Activated T-cell treated with anti-CD3 and anti-CD28 coated beads, Interleukin-2, amount 50 U/mL, for 72 hours (primary cell): ENCODE measurements at places on chromosomes 11 and 22.

DNA sequence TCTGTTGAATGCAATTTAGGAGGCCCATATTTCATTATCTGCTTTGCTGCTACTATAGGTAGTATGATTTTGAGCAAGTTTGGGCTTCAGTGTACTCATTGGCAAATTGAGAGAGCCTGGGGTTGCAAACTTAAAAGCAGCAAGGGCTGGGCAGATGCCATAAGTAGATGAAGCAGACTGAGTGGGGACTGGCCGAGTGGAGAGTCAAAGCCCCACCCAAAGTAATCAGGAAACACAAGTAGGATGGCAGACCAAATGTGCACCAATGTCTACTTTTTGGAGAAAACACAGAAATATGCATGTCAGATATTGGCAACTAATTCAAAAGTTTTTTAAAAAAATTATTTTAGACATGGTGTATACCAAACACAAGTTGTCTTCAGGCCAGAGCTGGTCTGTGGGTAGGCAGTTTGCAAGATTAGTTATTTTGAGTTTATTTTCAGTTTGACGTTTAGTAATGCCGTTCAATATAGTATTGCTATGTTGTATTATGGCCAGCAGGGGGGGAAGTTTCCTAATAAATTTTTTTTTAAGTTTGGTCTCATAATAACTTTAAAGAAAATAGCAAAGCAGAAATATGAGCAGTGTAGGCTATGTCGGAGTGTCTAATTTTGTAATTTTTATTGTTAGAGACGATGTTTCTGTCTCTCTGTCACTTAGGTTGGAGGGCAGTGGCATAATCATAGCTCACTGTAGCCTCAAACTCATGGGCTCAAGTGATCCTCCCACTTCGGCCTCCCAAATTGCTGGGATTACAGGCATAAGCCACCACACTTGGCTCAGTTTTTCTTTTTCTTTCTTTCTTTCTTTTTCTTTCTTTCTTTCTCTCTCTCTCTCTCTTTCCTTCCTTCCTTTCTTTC, 105.1 kb downstream of the HIPK3 start:
- H3K36me3 ChIP-seq: no peaks in the 10 kb centered on the region
- peaks cover 32% of the 10 kb centered on the region for H3K27me3 ChIP-seq
- H3K4me1 ChIP-seq: no peaks in the 10 kb centered on the region
- H3K4me3 ChIP-seq: no peak overlapping the region
- no peak overlapping the region for H3K27ac ChIP-seq

DNA sequence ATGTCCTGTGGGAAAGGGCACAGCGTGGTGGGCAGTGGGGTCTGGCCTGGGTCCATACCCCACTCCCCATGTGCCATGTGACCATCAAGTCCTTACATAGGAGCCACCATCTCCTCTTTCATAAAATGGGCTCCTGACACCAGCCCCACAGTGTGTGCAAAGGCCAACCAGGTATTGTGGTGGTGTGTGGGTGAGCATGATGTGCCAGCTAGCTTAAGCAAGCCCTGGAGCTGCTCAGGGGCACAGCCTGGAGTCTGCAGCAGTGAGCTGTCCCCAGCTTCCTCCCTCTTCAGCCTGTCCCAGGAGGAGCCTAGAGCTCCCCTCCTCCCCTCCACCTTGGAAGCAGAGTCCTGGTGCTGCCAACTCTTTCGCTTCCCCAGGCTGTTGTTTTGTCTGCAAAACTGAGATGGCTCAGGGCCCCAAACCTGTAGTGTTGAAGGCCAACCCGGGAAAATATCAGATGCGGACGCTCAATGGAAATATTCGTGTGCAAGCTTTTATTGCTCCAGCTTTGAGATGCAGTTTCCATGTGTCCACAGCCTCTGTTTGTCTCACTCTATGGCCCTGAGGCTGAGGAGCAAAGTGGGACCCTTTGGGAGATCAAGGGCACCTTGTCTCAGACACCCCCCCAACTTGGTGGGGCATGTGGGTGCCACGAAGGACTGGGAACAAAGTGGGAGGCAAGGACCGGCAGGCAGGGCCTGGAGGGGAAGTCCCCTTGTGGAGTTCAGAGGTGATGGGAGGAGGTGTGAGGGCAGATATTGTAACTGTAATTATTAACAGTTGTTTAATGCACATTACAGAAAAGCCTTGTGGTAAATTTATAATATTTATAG, 92.6 kb downstream of the CTTN start:
- no peak for DNase-seq
- H3K27ac ChIP-seq: no peak overlapping the region
- no peaks in the 10 kb centered on the region for H3K36me3 ChIP-seq
- H3K4me1 ChIP-seq: no peaks in the 10 kb centered on the region
- no peaks in the 10 kb centered on the region for H3K27me3 ChIP-seq

DNA sequence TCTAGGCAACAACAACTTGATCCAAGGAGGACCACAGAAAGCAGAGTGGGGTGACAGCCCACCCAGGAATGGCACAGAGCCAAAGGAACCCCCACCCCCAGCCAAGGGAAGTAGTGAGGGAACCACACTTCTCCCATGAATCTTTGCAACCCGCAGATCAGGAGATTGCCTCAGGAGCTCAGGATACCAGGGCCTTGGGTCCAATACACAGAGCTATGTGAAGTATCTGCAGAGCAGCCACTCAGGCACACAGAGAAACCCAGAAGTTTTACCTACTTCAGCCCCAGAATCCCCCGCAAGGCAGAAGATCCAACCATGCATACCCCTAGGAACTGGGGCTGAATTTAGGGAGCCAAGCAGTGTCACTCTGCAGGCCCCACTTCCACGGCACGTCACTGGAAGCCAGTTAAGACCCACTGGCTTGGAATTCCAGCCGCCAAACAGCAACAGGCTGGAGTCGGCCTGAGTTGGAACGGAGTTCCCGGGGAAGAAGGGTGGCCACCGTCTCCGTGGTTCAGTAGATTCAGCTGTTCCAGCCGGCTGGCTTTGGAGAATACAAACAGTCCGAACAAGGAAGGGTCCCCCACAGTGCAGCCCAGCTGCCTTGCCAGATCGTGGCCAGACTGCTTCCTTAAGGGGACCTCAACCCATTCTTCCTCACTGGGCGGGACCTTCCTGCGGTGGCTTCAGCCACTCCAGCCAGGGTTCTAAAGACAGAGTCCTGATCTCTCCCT, 174.1 kb downstream of the TTC28 start:
- H3K27me3 ChIP-seq: peaks cover 14% of the 10 kb centered on the region
- no peak for DNase-seq
- no peaks in the 10 kb centered on the region for H3K4me1 ChIP-seq
- no peak overlapping the region for H3K27ac ChIP-seq

GRCh38 chr11:16604794-16605388, 133.6 kb upstream of the C11orf58 start:
- peaks cover 5% of the 10 kb centered on the region for H3K36me3 ChIP-seq
- H3K4me3 ChIP-seq: peak overlapping the region; percentile 82
- H3K4me1 ChIP-seq: peaks cover 18% of the 10 kb centered on the region
- peak; percentile 17 for DNase-seq
- peak overlapping the region; percentile 24 for H3K27ac ChIP-seq

DNA sequence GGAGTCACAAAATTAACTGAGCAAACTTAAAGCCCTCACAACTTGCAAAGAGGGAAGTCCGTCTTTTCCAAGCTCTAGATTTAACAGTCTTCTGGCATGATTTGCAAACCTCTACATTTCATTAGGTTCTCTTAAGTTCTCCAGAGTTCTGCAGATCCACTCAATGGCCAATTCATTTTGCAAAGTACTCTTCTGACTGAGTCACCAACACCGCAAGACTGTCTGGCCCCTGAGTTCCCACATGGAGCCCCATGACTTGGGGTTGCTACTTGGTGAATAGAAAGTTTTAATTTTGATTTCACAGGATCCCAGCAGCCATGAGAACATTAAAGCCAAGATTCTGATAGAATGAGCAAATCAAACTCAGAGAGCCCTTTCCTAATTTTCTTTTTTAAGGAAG, 134.5 kb downstream of the PLEKHA7 start:
- H3K27ac ChIP-seq: no peak overlapping the region
- DNase-seq: no peak
- H3K4me3 ChIP-seq: no peak overlapping the region
- no peaks in the 10 kb centered on the region for H3K36me3 ChIP-seq
- H3K27me3 ChIP-seq: peaks cover 8% of the 10 kb centered on the region
- peaks cover 9% of the 10 kb centered on the region for H3K4me1 ChIP-seq

- no peaks in the 10 kb centered on the region for H3K36me3 ChIP-seq
- no peaks in the 10 kb centered on the region for H3K4me1 ChIP-seq
- no peak overlapping the region for H3K27ac ChIP-seq
Measured at GRCh38 chr11:34680918-34681586, 60.2 kb downstream of the EHF start.

DNA sequence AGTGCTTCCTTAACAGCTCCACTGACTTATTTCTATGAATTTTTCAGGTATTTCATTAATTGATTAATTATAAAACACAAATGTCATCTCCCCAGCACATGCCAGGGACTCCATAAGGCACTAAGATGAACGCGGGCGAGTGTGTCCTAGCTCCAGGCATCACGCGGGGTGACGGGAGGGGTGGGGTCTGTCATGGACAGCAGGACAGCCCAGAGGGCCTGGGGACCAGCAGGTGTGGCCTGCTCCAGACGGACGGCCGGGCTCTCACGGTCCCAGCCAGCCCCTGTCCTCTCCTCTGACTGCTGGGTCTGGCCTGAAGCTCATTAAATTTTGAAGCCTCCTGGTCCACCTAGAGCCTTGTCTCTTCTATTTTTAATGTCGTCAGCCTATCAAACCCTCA, 531.1 kb downstream of the BRD1 start:
- DNase-seq: no peak
- no peaks in the 10 kb centered on the region for H3K4me1 ChIP-seq
- peaks cover 3% of the 10 kb centered on the region for H3K36me3 ChIP-seq
- H3K27ac ChIP-seq: no peak overlapping the region
- H3K27me3 ChIP-seq: no peaks in the 10 kb centered on the region

DNA sequence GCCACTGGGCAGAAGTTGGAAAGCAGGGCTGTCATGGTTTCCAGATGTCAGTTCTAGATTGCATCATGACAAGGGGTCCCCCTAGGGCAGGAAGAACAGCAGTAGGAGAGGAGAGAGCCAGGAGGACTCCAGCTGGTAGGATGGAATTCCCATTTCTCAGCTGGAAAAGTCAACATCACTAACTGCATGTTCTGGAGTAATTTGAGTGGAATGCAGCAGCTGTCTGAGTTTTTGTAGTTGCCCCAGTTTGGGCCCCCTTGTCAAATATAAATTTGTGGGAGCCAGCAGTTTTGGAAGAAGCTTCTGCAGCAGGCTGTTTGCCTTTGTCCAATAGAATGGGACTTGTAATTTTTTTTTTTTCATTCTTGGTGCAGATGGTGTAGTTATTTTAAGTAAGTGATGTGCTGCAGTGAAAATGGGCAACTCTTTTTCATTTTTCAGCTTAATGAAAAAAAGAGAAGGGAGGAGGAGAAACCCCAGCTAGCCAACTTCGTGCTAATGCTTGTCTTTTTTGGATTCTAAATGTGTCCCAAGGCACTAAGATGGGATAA, 86.9 kb downstream of the LDLRAD3 start:
- H3K27me3 ChIP-seq: peaks cover 10% of the 10 kb centered on the region
- no peaks in the 10 kb centered on the region for H3K36me3 ChIP-seq
- no peak overlapping the region for H3K4me3 ChIP-seq
- no peak for DNase-seq
- H3K4me1 ChIP-seq: no peaks in the 10 kb centered on the region

- H3K27ac ChIP-seq: no peak overlapping the region
- DNase-seq: peak; percentile 67
- H3K4me3 ChIP-seq: no peak overlapping the region
- H3K4me1 ChIP-seq: peaks cover 37% of the 10 kb centered on the region
Measured at GRCh38 chr11:75673977-75674582, 5.2 kb upstream of the MAP6 start.

- H3K4me3 ChIP-seq: no peak overlapping the region
- no peaks in the 10 kb centered on the region for H3K27me3 ChIP-seq
- no peak for DNase-seq
- H3K4me1 ChIP-seq: no peaks in the 10 kb centered on the region
Measured at GRCh38 chr22:41899110-41899509, 15.8 kb downstream of the SHISA8 start.

DNA sequence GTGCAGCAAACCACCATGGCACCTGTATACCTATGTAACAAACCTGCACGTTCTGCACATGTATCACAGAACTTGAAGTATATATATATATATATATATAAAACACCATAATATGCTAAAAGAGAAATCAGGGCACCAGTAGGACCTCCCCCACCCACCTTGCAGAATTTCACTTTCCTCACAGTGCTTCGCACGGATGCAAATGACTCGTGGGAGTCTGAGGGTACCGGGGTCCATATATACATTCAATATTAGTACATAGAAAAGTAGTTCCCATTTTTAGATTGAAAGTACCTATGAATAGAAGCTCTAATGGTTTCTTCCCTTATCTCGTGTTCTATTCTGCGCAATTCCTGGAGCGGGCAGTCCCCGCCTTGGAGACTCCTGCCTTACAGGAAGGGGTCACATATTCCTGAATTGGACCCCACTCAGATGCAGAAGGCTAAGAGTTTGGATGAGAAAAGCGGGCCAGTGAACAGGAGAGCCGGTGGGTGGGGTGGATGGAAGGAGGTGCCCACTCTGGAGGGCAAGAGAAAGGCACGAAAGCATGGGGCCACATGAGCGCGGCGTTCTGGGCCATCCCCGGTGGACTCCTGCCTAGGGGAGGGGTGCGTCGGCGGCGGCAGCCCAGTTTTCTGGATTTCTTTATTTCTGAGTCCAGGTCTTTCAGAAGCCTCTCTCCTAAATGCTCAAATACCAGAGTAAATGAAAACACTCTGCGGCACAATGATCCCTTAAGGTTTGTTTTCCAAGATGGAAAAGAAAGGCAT, 136.3 kb downstream of the ETS1 start:
- no peak overlapping the region for H3K4me3 ChIP-seq
- peaks cover 84% of the 10 kb centered on the region for H3K4me1 ChIP-seq
- H3K36me3 ChIP-seq: peaks cover 2% of the 10 kb centered on the region
- no peaks in the 10 kb centered on the region for H3K27me3 ChIP-seq
- no peak for DNase-seq
- peak overlapping the region; percentile 91 for H3K27ac ChIP-seq

DNA sequence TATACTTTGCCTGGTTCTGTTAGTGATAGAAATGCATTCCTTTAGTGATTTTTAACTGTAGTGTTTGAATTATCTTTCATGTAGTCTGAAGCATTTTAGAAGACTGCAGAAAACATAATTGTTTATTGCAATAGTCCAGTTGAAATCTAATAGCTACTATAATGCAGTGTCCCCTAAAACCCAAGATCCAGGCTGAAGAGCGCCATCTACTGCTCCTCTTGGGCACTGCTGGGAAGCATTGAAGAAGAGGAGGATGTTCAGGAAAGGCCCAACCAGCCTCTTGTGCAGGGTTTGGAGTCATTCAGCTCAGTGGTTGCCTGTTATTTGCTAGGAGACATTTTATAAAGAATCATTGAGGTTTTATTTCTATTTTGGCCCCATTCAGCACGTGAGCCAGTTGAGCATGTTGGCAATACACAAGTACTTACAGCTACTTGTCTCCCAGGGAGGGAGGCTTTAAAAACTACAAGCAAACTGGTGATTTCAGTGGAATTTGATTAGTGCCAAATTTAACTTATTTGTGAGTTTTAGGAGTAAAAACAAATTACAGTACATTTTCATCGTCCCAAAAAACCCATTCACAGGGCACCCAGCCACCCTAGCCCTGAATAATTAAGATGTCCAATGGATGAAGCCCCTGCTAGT, 74.9 kb upstream of the HORMAD2 start:
- H3K27ac ChIP-seq: no peak overlapping the region
- peaks cover 4% of the 10 kb centered on the region for H3K36me3 ChIP-seq
- peaks cover 13% of the 10 kb centered on the region for H3K4me1 ChIP-seq
- peak; percentile 59 for DNase-seq
